ENCODE measurements at places on chromosomes 7 and 10.

DNA sequence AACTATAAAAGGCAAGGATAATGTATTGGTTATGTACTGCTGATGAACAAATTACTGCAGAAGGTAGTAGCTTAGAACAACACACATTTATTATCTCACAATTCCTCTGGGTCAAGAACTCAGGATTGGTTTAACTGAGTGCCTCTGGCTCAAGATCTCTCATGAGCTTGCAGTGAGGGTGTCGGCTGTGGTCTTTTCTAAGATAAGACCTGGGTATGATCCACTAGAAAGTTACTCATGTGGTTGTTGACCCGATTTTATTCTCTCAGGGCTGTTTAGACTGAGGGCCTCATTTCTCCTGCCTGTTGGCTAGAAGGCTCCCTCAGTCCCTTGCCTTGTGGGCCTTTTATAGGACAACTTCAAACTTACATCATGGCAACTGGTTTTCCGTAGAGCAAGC is 86.7 kb downstream of the VWDE start:
- no peak for DNase-seq

DNA sequence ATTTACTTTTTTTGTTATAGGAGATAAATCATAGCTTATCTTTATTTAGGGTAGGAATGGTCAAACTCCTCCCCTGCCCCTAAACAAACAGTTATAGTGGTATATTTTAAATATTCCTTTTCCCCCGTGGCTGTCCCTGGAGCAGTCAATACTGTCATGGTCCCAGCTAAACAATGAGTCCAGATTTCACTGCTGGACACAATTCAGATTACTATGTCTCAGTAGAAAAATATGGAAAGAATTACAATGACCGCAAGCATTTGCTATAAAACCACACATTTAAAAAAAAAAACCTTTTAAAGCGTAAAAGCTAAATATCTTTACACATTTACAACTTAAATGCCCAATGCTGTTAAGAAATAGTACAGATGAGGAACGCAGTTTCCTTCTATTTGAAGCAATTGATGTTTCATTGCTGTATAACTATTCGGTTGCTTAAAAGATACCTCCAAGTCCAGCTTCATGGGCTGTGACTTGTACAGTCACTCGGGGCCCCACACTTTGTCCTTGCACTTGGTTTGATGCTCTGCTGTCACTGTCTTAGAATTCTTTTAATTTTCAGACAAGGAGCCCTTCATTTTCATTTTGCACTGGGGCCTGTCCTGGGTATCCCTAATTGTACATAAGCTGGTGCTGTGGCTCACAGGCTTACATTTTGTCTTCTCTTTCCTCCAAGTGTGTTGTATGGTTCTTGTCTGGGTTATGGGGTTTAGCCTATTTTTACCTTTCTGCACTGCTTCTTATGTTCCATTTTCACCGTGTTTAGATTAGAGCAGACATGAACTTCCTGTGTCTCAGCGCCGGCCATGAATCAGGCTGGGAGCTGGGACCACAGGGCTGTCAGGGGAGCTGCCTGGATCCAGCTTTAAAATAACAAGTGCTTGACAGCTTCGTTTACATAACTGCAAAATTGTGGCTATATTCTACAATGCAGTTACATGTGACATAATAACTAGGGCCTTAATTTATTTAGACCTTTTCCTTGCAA is 530.2 kb upstream of the FZD8 start:
- no peak for DNase-seq

GRCh38 chr10:120272350-120272749 is 184.7 kb upstream of the PLPP4 start:
- no peak for DNase-seq

DNA sequence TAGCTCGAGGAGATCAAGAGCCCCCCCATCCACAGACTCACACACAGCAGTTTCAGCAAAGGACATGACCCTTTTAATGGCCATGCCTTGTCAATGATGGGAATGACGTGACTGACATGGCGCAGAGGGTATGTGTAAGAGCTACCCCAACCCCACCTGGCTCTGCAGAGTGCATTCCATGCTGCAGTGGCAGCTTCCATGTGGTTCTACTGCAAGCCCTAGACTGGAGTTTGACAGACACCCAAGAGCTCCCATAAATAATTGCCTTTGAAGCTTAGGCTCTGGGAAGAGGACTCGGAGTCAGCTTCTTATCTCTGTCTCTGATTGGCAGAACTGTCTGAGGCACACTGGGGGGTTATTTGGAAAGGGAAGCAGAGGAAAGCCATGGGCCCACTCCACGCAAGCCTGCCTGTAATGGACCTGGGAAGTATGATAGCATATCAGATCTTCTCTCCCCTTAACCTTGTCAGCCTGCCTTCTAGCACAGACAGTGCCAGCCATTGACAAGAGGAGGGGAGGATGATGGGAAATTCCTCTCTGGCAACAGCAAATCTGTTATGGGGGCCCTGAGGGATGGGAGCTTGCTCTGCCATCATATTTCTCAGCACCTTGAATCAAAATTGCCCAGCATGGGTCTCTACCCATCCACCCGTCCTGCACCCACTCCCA is 478.5 kb upstream of the PODXL start:
- no peak for DNase-seq

- DNase-seq = no peak
Observed at GRCh38 chr7:73572767-73573186, 5.6 kb downstream of the TBL2 start.

GRCh38 chr7:95251966-95252365 is 72.4 kb downstream of the PON1 start:
- no peak for DNase-seq

DNA sequence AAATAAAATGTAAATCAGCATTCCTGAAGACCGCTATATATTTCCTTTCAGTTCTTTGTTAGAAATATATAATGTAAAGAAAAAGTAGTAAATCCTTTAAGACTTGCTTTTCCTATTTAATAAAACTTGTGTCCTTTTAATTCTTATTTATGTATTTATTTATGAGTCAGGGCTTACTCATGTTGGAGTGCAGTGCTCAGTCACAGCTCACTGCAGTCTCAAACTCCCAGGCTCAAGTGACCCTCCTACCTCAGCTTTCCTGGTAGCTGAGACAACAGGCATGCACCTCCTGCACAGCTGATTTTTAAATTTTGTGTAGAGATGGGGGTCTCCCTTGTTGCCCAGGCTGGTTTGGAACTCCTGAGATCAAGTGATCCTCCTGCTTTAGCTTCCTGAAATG is 724.5 kb downstream of the ANKRD7 start:
- DNase-seq = no peak

DNA sequence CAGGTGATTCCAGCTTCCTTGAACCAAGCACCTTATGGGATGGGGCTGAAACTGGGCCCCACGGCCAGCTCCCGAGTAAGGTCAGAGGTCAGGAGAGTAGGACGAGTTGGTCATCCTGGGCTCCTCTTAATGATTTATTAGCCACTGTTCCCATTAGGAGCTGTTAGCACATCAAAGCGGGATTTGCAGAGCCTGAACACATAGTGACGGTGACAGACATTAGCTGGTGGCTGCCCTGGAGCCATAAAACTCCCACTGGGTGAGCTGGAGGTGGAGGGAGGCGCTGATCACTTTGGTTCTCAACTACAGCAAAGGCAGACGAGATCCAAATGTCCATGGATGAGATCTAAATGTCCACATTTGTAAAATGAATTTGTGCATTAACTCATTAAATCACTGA is 48.1 kb downstream of the COL13A1 start:
- no peak for DNase-seq

- DNase-seq = peak; percentile 69
Observed at GRCh38 chr10:69479240-69480067, 28.2 kb downstream of the TSPAN15 start.

DNA sequence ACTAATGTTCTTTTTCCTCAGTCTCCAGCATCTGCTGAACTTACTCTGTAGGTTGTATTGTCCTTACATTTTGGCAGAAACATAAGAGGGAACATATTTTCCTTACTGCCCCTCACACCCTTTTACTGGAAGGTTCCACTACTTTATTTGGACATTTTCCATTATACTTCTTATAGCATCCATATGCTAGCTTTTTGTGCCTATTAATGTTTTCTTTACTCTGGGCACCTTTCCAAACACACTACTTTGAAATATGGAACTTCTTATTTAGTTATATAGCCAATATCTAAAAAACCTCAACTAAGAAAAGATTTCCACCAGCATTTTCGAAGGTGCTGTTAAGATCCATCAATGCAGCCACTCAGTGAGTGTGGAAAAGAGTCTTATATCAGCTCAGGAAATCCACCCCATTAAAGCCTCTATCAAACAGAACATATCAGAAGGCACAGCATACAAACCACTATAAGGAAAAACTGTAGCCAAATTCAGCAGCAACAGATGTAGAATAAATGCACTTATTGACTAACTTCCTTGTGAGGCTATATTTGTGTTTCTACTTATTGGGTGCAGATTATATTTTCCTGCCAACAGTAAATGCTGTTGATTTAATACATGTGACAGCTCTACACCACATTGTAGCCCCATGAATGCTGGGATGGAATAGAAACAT is 272.5 kb upstream of the SEMA3E start:
- no peak for DNase-seq

DNA sequence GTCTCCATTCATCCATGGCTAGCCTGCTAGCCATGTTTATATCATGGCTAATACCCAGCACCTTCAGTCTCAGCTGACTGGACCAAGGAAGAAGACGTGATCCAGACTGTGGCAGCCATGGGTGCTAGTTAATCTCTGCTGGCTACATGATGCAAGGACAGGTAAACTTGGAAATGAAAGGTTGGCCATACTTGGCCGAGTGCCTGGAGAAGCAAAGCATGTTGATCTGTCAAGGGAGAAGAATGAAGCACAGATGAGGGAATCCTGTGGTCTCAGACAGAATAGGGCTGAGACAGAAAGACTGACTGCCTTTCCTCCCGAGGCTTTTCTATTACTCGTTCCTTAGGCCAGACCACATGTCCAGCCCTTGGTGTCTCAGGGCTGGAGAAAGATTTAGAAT is 41.1 kb downstream of the CPVL start:
- no peak for DNase-seq

Measured in pons (tissue), 1 donor.